ENCODE measurements at places on chromosomes 16 and 17. TPM values are rescaled to one million over a fixed set of nuclear protein-coding genes. Genes with fewer than 3 reads are reported as not detected.

The YBX2 gene
- total RNA-seq: 0.07 TPM

The RHBDL1 gene
- total RNA-seq: 2.7 TPM

The TAT gene
- not detected for total RNA-seq

The CCL4L2 gene
- not detected for total RNA-seq

The SPATA32 gene
- not detected for total RNA-seq

Data from smooth muscle cell of the pulmonary artery (primary cell).